ENCODE measurements at places on chromosomes 2 and 18.

GRCh38 chr18:44569391-44570055 lies 111.2 kb upstream of the SETBP1 start:
- DNase-seq = no peak

GRCh38 chr18:44539926-44540325 lies 140.8 kb upstream of the SETBP1 start:
- no peak for DNase-seq

- DNase-seq = no peak
Measured at GRCh38 chr2:47300081-47300480, 102.9 kb upstream of the MSH2 start.

DNA sequence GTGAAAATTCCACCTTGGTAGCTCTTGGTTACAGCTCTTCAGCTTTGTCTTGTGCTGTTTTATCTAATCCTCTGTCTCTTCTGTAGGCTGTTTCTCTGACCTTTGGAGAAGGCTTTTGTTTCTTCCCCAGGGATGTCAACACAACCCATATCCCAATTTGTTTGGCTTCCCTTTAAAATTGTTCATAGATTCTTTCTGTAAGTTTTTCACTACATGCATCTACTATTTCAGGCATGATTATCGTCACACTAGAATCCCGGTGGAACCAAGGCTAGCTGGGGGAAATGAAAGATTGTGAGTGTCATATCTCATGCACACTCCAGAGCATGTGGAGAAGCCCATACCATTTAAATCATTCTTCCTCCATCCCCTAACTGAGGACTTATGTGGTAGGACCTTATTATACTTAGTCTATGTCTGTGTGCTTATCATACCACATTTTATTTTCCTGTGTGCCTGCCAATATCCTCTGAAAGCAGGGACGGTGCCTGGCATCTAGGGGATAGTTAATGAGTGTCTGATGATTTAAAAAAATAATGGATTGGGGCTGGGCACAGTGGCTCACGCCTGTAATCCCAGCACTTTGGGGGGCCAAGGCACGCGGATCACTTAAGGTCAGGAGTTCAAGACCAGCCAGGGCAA lies 59.9 kb downstream of the CRIM1 start:
- DNase-seq = no peak

DNA sequence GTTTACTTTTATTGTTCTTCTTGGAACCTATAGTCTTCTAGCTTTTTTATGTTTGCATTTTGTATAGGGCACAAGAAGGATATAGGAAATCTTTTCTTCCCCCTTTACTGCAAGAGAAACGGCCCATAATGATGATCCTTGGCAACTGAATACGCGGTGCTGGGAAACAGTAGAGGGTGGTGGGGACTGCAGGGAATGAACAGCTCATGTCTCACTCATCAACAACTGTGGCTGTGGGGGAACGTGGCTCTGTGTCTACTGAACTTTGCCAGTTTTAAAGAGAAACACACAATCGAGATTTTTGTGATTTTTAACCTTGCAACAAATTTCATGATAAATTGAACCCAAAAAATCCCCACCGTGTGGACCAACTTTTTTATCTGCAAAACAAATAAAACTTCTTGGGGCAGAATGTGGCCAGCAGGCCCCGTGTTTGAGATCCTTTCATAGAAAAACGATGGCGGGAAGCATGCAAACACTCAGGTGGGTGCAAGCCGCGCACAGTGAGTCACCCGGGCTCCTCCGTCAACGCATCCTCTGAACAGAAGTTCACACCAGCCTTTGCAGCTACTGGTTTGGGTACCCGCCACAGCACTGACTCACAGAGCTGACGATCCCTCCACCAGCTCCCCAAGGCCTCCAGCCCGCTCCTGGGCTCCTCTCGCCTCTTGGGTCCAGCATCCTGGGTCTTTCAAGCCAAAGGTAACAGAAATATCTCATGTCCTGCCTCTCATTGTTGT lies 149.3 kb downstream of the COL6A3 start:
- DNase-seq = no peak

DNA sequence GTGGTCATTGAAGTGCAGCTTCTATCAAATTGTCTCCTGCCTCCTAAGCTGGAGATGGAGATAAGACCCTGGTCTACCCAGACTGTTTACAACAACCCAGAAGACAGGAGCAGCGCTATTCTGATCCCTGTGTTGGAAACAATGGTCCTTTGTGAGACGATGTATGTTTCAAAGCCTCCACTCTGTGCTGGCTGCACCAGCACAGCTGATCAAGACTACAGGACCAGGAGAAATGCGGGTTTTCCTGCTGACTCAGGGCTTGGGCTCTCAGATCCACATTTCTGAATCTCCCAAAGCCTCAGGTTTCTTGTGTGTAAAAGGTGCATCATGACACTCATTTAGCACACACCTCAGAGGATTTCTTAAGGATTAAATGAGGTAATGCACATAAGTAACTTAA lies 92.0 kb downstream of the POU3F3 start:
- no peak for DNase-seq

DNA sequence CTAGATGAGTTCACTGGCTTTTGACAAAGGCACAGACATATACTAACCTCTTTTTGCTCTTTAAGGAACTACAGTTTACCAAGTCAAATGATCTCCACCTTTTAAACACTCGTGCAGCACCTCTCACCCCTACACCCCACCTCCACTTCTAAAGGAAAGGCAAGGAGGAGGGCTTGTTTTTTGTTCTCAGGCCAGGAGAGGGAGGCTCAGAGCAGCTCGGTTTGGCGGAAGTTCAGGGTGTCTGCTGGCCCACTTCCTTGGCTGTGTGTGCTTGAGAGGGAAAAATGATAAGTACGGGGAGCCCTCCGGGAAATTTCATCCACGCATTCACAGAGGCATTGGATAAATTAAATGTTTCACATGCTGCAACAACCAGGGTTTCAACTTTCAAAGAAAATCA lies 667.9 kb downstream of the BCL11A start:
- peak; percentile 14 for DNase-seq

- peak; percentile 24 for DNase-seq
Measured at GRCh38 chr2:235639428-235639773, 145.6 kb downstream of the AGAP1 start.

DNA sequence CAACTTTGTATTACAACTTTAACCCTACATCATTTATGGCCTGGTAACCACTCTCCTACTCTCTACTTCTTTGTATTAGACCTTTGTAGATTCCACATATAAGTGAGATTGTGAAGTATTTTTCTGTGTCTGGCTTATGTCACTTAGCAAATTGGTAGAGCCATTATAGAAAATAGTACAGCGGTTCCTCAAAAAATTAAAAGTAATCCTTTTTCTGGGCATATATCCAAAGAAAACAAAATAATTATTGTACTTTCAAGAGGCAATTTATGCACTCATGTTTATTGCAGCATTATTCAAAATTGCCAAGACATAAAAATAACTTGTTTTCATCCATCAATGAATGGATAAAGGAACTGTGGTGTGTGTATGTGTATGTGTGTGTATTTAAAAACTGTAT lies 537.5 kb upstream of the FSIP2 start:
- no peak for DNase-seq

- DNase-seq = no peak
Measured at GRCh38 chr2:42848265-42848664, 55.9 kb upstream of the HAAO start.

DNA sequence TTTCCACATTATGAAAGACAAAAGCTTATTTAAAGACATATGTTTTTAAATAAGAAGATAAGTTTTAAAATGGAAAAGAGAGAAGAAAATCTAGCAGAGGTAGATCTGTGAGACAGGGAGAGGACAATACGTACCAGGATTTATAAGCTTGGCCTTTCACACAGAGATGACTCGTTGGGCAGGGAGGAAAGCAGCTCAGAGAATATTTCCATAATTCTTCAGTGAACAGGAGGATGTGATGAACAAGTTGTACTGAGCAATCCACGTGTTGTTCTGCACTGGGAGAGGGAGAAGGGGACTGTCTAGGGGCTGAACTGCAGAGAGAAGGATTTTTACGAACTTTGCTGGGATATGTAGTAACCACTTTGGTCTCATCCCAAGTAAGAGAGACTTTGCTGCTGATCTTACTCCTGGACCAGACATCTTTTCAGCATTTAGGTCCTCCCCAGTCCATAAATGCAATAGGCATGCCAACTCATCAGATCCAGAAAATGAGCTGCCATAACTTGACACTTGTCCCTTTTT lies 162.5 kb upstream of the SETBP1 start:
- DNase-seq = no peak

DNA sequence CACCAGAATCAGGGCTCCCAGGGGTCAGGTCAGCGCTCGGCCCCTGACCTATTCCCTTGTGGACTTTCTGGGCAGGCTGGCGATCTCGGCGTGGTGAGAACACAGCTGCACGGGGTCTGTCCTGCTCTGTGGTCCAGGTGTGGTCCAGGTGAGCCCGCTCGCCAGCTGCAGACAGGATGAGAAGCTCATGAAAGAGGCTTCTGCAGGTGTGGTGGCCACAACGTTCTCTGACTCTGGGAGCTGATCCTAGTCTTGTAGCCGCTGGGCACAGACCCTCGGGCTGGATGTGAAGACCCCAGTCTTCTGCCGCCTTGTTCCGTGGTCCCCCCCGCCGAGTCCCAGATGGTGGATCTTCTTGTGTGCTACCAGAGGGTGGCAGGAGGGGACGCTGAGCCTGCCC lies 129.7 kb downstream of the RTP5 start:
- no peak for DNase-seq

- no peak for DNase-seq
Measured at GRCh38 chr18:50171406-50171805, 23.5 kb downstream of the MYO5B start.

DNA sequence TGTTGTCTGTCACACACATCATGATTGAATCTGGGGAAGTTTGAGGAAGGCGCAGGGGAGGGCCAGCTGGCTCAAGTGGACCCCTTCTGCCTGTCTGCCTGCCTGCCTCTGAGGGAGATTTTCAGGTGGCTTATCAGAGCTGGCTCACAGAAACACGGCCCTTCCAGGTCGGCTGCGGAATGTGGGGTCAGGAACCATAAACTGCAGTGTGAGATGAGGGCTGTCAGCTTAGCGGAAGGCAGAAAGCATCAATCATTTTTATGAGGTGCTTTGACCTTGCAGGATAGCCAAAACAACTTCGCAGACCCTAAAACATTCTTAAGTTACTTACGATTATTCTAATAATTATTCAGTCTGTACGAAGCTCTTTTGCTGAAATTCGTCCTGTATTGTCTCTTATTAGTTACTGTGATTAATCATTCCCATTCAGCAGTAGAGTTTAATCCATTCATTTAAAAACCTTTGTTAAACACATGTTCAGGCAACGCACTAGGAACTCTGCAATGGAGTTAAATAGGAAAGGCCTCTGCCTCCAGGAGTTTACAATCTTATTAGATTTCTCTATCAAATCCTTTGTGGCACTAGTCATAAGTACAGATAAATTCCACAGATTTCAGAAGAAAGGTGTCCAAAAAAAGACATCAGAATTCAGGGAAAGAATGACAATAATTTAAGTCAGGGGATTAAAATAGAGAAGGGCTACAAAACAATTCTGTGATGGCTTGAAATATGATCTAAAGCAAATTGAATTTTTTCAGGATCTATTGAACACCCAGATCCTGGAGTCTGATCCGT lies 371.6 kb downstream of the HRH4 start:
- no peak for DNase-seq

DNA sequence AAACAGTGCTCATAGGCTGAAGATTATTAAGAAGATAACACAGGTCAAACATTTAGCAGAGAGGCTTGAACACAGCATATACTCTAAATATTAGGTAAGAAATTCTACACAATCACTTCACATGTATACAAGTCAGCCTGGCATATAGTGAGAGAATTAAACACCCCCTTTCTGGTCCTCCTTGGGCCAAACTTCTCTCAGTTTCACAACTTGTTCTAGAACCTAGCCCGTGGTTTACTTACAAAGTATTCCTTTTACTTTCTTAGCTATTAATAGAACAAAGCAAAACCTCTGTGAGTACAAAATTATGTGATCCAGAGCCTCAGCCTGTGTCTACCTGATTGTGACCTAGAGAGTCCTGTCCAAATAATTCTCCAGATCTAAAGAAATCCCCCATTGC lies 562.8 kb downstream of the TNS1 start:
- DNase-seq = peak; percentile 14

DNA sequence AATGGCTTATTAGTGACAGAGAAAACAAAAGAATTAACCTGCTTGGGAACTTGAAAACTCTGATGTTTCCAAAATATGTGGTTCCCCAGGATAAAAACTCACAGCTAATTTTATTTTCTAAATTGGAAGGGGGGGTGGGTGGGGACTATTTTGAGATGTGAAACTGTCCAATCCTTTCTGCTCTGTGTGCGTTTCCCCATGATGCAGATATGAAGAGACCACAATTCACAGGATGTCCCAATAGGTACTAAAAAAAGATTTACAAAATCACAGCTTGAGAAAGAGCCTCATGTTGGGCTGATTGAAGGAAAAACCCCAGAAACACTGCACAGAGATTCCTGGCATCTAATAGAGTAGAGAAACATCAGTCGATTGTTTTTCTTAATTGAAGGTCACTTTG lies 273.2 kb downstream of the ARHGAP15 start:
- no peak for DNase-seq

DNA sequence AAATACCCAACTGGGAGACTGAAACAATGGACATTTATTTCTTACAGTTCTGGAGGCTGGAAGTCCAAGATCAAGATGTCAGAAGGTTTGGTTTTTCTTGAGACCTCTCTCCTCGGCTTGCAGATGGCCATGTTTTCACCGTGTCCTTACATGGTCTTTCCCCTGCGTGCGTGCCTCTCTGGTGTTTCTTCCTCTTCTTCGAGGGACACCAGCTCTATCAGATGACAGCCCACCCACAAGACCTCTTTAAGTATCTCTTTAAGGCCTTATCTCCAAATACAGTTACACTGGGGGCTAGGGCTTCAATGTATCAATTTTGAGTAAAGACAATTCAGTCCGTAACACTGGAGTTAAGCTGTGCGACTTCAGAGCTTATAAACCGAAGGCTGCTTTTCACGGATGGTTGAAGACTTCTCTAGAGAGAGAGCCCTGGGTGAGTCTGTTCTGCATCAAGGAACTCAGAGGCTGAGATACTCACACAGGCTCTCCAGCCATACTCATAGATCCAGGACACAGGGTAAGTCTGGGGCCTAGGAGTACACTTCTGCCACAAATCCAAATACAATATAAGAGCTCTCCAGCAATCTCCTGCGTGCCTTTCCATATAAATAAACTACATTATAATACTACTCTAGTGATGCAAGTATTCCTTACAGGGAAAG lies 339.9 kb upstream of the PKDCC start:
- DNase-seq = peak; percentile 51

DNA sequence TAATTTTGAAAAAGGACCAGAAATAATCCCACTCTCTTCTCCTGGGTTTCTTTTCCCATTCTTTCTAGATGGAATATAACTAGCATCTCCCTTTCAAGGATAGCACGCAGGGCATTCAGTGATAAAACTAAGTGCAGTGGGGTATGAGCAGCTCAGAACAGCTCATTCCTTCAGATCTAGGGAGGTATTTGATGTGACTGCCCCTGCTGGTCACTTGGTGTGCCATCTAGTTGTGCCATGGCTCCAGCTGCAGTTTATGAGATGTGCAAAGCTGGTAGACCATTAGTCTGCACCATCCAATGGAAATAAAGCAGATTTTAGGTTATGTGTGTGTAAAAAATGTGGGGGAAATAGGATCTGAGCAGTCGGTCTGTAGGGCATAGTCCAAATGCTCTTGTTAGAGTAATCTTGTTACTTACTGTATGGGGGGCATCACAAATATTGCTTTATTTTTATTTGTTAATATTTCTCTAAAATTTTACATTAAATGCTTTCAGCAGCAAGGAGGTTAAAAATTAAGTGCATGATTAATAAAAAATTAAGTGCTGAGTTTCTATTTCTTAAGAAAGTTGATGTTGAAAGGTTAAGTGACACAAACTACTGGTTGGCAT lies 38.9 kb downstream of the CTAGE1 start:
- DNase-seq = peak; percentile 64

- no peak for DNase-seq
Measured at GRCh38 chr2:103506812-103507211, 745.0 kb downstream of the TMEM182 start.

- peak; percentile 96 for DNase-seq
Measured at GRCh38 chr2:1814616-1815015, 70.3 kb upstream of the PXDN start.

All from thyroid gland (tissue), 4 donors.